ENCODE measurements at places on chromosomes 4 and X.

GRCh38 chrX:70281951-70282350 lies at the start of gene RAB41:
TSS of gene RAB41 (plus strand) at chrX:70282172. CDS start at chrX:70282218, 46 bp downstream.
- DNase-seq = no peak

DNA sequence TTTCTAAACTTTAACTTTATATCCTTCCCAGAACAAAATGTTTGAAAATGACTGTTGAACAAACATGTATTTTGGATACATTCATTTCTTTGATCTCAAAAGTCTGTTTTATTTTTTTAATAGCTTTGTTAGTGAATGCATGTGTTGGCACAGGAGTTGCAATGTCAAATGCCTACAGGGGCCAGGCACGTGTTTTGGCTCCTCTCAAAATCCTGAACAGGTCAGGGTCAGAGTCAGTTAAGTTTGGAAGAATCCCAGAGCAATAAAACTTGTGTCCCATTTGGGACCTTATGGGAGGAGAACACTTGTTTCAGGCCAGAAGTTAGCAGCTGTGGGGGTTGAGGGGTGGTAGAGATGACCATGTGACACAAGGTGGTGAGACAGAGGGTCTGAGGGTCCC lies 29.0 kb upstream of the CCDC110 start:
- no peak for DNase-seq

DNA sequence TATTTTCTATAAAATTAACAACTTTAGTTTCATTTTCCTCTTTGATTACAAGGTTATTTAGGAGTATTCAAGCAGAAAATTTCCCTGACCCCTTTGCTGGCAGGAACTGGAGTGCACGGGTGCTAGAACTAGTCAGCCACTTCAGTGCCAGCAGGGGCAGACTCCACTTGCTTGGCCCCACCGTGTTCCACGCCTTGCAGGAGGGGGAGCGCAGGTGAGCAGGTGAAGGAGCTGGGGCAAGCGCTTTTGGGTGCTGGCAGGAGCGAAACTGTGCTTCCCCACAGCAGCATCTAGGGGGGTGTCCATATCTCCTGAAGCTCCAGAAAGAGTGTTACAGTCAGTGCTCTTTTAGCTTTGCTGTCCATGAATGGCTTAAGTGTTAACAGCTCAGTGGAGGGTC lies 45.5 kb downstream of the MID2 start:
- no peak for DNase-seq

GRCh38 chr4:36209941-36210649 lies 34.2 kb downstream of the ARAP2 start:
- no peak for DNase-seq

DNA sequence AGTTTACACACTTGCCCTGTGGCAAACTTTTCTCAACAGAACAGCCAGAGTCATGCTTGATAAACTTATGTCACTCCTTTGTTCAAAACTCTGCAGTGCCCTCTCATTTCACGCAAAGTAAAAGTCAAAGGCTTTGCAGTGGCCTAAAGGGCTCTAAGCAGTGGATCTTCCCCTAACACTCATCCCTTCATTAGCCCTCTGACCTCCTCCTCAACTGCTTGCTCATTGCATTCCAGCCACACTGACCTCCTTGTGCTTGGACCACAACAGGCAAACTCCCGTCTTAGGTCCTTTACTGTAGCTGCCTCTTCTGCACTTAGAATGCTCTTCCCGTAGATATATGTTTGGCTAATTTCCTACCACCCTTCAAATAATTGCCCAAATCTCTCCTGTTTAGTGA lies 5.6 kb downstream of the PRDM5 start:
- no peak for DNase-seq

- DNase-seq = no peak
These were observed 43.8 kb downstream of the HPGDS start for GRCh38 chr4:94298725-94299252.

- DNase-seq = no peak
These were observed 23.9 kb downstream of the KLHL5 start for GRCh38 chr4:39085891-39086290.

DNA sequence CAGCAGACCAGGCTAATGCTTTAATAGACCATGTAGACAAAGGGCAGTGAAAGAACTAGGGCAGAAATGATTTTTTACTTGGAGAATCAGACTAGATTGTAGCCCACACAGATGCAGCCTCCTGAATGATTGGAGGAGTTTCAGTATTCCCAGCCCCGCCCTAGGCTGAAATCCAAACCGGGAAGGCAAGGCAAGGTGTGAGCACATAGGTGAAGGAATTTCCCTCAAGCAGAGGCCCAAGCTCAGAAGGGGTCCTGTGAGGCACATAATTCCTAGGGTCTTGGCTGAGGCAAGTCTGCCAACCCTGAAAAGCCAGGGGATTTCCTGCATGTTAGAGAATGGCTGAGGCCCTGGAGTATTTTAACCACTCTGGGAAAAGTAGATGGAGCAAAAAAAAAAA lies 56.4 kb upstream of the PAK3 start:
- no peak for DNase-seq

- DNase-seq = no peak
These were observed 58.9 kb downstream of the PPM1K start for GRCh38 chr4:88225232-88226105.

DNA sequence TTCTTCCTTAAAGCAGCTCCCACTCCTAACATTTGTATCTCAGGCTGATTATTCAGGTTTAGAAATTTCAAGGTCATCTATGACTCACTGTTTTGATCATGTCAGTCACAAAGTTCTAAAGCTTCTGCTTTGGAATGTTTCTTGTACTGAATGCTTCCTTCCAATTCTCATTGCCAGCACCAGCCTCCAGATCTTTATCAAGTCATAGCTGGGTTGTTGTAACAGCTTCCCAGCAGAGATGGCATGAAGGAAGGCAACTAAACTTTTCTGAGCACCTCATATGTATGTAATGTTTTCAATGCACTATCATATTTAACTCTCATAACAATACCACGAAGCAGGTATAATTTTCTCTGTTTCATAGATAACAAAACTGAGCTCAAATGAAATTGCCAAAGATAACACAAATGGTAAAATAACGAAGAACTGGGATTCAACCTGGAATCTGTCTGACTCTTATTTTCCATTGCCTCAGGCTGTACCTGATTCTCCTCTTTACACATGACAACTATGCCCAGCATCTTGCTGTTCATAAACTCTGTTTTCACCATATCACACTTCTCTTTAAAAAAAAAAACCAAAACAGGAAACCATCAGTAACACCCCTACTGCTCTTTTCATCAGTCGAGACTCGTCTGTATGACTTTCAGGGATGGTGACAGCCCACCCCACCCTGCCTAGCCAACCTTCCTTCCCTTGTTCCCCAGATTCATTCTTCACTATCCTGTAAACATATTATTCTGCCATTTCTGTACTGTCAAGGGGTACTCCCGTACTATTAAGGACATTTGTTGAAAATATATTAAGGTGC lies 13.4 kb downstream of the TRPC3 start:
- DNase-seq = no peak

DNA sequence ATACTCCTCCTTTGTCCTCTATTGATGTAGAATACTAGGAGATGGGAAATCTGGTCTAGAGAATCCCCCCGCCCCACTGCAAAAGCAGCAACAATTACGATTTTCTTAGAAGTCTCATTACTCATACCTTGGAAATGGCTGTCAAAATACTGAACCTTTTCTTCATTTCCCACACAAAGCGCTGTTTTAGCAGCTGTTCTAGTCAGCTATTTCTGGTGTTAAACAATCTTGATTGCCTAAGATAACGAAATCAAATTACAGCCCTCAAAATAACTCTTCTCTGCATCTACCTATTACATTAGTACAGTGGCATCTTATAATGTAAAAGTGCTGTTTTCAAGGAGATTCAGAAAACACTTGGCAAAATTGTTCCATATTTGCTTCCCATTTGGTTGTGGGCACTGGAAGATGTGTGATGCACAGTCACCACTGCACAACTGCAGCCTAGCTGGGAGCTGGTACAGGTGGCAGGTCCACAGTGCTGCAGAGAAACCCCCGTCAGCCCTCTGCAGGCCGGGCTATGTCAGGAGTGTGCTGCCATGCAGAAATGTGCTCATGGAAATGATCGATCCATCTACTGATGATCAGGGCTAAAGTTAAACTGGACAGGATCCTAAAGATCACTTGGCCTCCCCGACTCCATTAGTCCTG lies 50.4 kb downstream of the TBC1D9 start:
- DNase-seq = no peak

GRCh38 chrX:55142919-55143310 lies 54.1 kb downstream of the PAGE2 start:
- DNase-seq = no peak

GRCh38 chrX:155242300-155242699 lies 22.0 kb downstream of the RAB39B start:
- no peak for DNase-seq

- no peak for DNase-seq
These were observed 286.3 kb downstream of the PDGFC start for GRCh38 chr4:156685308-156685707.

DNA sequence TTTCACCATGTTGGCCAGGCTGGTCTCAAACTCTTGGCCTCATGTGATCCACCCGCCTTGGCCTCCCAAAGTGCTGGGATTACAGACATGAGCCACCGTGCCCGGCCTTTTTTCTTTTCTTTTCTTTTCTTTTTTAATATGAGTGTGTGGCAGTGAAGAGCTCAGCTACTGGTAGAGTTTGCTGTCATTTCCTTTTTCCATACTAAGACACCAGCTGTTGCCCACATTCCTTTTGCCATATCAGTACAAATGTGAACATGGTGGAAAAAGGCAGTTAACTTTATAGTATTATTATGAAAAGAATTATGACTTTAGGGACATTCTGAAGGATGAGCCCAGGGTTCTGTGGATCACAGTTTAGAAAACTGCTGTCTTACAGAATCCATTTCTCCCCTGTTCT lies 69.8 kb downstream of the EGF start:
- DNase-seq = no peak

DNA sequence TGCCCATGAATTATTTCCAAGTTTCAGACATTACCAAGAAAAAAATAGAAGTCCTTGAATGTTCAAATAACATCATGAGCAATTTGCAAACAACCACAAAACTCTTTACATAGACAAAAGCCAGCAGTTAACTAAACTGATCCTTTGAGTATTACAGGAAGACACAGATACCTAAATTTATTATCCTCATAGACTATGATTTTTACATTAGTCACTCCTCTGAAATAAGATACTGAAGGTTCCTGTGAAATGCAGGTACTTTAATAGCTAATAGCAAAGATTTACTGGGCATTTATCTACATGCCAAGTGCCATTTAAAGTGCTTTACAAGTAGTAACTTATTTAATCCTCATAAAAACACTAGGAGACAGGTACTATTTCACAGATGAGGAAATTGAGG lies 37.7 kb downstream of the GPR82 start:
- no peak for DNase-seq

DNA sequence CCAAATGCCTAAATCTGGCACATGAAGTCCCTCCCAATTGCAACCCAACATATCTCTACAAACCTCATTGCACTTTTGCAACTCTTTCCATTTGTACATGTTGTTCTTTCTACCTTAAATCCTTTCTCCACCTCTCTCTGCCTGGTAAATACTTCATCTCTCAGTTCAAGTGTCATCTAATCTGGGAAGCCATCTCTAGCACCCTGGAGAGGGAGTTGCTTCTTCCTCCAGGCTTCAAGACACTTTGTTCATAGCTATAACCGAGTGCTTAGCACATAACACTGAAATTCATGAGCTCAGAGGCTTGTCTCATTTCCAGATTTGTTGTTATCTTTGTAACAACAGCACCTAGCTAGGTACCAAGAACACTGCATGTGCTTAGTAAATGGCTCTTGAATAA lies 114.8 kb upstream of the NAP1L5 start:
- no peak for DNase-seq

DNA sequence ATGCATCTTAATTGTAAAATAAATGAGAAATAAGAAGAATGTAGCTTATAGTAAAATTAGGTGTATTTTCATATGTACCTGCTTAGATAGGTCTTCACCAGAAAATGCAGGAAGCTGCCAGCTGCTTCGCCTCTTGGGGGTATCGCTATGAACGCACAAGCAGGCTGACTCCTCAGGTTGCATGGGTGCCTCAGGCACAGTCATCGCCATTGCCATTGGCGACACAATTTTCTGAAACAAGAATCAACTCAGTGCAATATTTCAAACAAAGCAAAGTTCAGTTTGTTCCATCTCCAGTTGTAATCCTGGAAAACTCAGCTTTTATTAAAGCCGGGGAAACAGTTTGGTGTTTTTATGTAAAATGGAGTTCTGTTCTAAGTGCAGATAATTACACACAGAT lies 29.7 kb downstream of the STOX2 start:
- no peak for DNase-seq

- DNase-seq = no peak
These were observed 62.9 kb upstream of the FRAS1 start for GRCh38 chr4:77994194-77994721.

GRCh38 chr4:3314706-3315260 lies 22.0 kb downstream of the RGS12 start:
- no peak for DNase-seq

DNA sequence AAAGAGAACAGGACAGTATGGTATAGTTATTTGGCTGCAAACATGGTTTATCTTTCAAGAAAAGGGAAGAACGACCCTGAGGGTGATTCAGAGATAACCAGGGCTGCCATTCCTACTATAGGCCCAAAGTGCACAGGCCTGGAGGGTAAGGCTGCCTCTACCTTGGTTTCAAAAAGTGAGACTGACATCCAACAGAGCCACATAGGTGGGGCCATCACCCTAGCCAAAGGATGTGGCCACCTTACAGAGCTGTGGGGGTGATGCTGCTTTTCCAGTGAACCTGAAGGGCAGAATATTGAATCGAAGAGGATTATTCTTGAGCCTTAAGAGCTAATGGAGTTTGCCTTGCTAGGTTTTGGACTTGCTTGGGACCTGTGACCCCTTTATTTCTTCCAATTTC lies 15.7 kb downstream of the SH2D1A start:
- DNase-seq = no peak

DNA sequence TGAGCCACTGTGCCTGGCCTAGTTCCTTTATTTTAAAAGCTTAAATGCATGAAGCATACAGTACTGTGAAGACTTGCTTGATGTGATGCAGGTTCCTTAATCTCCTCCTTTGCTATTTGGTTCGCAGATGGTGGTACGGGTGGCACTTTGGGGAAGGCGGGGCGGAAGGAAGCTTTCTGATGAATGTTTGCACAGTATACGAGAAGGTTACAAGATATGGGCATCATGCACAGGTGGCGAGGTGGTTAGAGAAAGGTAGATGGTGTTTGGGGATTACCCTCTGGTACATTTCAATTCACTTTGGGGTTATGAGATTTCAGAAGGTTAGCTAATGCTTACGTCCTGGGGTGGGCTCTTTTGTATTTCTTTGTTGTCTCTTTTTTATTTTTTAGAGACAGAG lies 17.2 kb downstream of the RHOH start:
- DNase-seq = no peak

- no peak for DNase-seq
These were observed 19.4 kb downstream of the SH3TC1 start for GRCh38 chr4:8218371-8219031.
